ENCODE measurements at places on chromosomes 4 and X.

- DNase-seq = no peak
Measured at GRCh38 chrX:3378156-3378555, 31.7 kb upstream of the MXRA5 start.

GRCh38 chrX:119503484-119503861 is 35.2 kb downstream of the SLC25A5 start:
- no peak for DNase-seq

DNA sequence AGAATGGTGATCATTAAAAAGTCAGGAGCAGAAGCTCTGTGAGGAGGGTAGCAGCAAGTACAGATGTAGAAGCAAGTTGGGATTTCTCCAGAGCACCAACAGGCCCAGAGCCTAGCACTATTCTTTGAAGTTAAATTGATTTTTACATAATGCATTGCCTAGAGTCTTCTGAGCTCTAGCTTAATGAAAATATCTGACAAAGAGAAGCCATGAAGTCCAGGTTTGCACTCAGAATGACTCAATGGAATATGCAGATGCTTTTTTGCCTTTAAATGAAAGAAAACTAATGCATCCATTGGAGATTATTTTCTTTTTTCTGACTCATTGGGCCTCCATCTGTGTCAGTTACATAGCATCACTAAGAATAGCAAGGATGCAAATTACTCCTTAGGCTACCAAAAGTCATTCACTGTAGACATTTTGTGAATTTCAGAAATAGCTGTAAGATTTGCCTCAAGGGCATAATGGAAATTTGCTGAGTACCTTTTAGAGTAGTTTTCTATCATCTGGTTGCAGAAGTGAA is 91.0 kb downstream of the EDA2R start:
- DNase-seq = no peak

GRCh38 chr4:30386266-30386895 is 333.8 kb upstream of the PCDH7 start:
- DNase-seq = no peak

- DNase-seq = no peak
Measured at GRCh38 chr4:2395038-2395437, 23.4 kb downstream of the ZFYVE28 start.

DNA sequence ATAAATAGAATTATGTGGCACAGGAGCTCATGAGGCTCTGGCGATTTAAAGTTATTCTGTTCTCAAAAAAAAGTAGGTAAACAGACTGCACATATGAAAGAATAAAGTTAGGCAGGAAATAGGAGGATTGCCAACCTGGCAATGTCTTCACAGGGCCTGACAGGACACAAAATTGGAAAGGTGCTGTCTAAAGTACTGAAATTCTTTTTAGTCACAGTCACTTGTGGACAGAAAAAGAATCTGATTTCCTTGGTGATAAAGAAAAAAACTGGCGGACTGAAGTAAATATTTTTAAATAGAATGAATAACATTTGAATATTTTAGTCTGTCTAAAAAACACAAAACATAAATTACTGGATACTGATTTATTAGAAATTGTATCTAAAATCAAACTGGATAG is 124.4 kb downstream of the VEGFC start:
- no peak for DNase-seq

GRCh38 chr4:172095161-172095560 is 282.0 kb downstream of the GALNTL6 start:
- no peak for DNase-seq

GRCh38 chr4:73705056-73705432 is 35.3 kb upstream of the CXCL8 start:
- DNase-seq = no peak

- no peak for DNase-seq
Measured at GRCh38 chr4:26993539-26993938, 132.9 kb downstream of the STIM2 start.

DNA sequence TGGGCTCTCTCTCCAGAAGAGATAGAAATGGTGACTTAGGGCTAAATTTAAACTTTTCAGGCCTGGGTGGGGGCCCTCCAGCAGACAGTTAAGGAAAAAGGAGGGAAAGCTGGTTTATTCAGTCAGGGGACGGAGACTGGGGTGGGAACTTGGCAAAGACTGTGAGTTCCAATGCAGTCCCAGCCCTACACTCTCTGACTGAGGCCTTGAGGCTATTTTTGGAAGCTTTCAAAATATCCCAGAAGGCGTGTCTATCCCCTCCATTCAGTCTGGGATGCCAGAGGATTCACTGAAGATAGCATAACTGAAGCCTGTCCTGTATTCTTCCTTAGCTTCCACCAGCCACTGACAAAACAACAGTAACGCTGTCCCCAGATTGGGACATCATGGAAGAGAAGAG is 32.1 kb upstream of the MSN start:
- DNase-seq = no peak

DNA sequence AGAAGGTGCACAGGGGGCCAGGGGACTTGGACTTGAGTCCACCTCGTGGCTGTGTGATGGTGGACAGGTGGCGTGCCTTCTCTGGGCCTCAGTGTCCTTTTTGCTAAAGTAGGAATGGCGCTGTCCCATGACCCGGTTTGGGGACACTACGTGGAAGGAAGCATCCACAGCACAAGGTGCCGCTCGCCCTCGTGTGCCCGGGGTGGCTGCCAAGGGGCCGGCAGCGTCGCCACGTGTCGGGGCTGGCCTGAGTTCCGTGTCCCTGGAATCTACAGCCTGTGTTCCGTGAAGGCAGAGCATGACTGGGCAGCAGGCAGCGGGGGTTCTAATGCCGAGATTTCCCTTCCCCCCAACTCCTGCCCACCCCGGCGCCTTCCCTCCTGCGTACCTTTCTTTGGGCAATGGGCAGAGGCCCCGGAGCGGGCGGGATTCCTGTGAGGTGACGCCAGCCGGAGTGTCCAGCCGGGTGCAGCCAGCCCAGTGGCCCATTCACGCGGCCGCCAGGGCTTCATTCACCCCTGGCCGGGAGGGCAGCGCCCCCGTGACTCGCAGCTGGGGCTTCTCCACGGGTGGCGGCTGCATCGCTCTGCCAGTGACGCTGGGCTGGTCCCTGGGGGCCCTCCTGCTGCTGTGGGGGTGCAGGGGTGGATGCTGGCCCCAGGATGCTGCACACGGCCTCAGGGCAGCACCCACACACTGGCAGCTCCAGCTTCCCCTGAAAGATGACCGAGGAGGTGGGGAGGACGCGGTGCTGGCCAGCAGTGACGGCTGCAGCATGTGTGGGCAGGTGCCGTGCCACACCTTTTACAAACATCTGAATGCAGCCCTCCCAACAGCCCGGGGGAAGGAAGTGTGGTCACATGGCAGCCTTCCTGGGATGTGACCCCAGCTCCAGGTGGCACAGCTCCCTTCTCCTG is 21.2 kb downstream of the DOK7 start:
- no peak for DNase-seq

DNA sequence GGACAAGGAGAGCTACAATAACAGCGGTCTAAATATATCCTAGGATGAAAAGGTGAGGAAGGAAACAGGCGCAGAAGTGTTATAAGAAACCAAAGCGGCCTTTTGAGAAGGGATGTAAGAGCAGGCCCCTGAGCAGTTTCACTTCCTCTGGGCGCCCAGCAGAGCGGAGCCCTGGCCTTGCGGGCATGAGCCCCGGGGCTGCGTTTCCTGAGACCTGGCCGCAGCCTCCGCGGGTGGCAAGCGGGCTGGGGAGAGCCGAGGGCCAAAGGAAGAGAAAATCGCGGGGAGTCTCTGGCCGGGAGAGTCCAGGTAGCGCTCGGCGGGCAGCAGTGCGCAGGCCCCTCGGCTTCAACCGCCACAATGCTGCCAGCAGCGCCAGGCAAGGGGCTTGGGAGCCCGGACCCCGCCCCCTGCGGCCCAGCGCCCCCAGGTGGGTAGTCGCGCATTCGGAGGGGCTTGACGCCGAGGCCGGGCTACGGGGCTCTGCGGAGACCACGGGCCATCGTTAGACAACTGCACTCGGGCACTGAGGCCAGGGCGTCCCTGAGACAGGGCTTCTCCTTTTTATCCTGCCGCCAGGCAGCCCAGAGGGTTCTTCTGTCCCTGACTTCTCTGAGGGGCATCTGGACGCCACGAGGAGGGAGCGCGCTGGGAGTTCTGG is at the start of gene BANK1:
Gene BANK1 (plus strand): TSS at position 210 of the 661 bp plus-strand sequence. CDS start 151 bp downstream, at position 361.
- peak; percentile 30 for DNase-seq

GRCh38 chrX:54550821-54551220 is 20.8 kb downstream of the GNL3L start:
- no peak for DNase-seq

- DNase-seq = no peak
Measured at GRCh38 chr4:129230846-129231245, 134.9 kb downstream of the C4orf33 start.

GRCh38 chrX:130994671-130995070 is 63.5 kb upstream of the ARHGAP36 start:
- DNase-seq = no peak

DNA sequence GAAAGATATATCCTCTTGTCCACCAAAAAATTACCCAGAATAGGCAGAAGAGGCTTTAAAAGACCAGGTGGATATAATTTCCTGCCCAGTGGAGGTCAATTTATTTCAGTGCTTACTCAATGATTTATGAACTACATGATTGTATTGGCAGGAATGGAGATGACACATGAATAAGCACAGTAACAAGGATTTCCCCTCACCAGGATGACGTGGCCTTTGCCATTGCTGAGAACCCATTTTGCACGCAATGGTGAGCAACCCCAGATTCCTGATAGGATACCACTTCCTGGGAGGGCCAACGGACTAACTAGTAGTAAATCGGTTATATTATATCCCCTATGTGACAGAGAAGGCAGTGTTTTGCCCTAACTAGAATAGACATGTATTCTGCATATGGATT is 11.6 kb upstream of the TTC29 start:
- DNase-seq = no peak

DNA sequence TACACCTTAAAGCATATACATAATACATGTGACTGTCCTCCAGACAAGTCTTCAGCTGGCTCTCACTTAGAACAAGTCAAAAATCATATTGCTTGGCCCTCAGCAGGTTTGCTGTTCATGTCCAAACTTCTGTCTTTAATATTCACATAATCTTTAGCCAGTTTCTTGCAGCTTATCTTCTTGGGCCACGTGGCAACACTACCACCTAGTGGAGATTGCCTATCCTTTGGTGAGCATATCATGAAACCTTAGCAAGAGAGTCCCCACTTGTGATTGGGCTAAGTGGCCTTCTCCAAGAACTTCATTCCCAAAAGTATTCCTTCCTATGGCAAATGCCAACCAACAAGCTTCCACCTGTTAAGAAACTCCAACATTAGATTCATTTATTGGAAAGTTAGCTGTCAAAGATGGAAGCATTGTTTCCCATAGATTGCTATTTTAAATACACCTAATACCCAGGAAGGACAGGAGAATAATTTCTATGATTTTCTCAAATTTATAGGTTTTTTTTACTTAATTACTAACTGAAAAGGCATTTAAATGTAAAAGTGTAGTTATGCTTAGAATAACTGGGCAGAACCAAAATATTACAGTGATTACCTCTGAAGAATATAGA is 231.9 kb upstream of the INTU start:
- DNase-seq = no peak

DNA sequence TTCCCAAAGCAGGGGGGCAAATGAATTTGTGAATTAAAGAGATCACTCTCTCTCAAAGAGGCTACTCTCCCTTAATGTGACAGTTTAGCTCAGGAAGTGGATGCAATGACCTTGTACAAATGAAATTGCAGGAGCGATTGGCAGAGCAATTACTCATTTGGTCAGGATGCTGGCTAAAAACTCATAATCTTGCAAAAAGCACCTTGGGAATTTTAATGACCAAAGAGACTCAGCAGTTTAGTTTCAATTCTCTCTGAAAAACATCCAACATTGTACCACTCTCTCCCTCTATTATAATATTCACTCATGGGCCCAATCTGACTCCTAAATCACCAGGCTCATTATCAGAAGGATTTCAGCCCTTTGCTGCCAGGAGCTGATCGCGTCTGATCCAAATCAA is 26.1 kb downstream of the PDGFC start:
- DNase-seq = no peak

DNA sequence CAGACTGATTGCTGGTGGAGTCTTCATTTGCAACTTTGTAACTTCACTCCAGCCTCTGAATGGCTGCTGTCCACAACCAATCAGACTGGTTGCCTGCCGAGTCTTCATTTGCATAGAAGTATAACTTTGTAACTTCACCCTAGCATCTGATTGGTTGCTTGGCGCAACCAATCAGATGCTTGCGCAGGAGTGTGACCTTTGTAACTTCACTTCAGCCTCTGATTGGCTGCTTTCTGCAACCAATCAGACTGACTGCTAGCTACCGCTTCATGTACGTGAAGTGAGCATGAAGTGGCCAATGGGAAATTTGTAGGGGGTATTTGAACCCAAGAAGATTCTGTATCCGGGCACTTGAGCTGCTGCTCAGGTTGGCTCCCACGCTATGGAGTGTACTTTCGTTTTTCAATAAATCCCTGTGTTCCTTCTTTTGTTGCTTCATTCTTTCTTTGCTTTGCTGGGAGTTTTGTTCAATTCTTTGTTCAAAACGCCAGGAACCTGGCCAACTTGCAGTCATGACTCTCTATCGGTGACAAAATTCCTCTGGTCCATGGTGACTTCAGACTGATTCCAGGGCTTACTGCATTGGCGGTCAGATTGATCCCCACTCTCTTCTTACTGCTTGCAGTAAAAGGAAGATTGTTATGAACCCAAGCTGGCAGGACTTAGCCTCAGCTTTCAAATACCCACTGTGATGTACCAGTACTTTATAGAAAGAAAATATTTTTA is 46.4 kb upstream of the FGG start:
- no peak for DNase-seq

GRCh38 chr4:84753321-84753972 is 170.5 kb downstream of the CDS1 start:
- DNase-seq = no peak

DNA sequence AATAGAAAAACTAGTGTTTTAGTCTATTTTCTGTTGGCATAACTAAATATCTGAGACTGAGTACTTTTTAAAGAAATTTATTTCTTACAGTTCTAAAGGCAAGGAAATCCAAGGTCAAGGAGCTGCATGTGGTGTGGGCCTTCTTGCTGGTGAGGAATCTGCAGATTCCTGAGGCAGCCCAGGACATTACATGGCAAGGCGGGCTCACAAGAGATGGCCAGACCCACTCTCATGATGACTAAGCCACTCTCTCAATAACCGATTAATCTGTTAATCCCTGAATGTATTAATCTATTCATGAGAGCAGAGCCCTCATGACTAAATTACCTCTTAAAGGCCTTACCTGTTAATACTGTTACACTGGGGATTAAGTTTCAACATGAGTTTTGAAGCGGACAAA is 340.8 kb downstream of the GRXCR1 start:
- no peak for DNase-seq

GRCh38 chr4:165502916-165503907 is 124.4 kb downstream of the CPE start:
- no peak for DNase-seq

GRCh38 chr4:108292229-108292628 is 123.5 kb upstream of the LEF1 start:
- DNase-seq = no peak

- DNase-seq = no peak
Measured at GRCh38 chr4:104022226-104022625, 302.4 kb upstream of the TACR3 start.

DNA sequence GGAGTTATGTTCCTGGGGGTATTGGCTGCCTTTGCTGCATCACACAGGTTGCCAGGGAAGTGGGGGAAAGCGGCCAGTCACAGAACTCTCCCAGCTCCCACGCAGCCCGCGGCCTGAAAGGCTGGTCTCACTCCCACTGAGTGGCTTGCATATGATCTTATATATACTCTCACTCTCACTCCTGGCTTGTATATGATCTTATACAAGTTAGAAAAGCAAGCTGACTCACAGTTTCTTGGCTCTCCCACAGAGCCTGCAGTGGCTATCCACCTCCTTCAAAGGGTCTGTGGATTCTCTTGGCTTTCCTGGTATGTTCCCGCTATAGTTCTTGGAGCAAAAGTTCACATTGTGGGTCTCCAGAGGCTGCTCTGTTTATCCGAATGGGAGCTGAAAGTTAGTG is 833.5 kb upstream of the GALNTL6 start:
- no peak for DNase-seq

Data from putamen (tissue), 1 donor.